ENCODE measurements at places on chromosomes 7 and 10.
A peak's percentile ranks its signal among the peaks of the same experiment; 100 is the strongest.

DNA sequence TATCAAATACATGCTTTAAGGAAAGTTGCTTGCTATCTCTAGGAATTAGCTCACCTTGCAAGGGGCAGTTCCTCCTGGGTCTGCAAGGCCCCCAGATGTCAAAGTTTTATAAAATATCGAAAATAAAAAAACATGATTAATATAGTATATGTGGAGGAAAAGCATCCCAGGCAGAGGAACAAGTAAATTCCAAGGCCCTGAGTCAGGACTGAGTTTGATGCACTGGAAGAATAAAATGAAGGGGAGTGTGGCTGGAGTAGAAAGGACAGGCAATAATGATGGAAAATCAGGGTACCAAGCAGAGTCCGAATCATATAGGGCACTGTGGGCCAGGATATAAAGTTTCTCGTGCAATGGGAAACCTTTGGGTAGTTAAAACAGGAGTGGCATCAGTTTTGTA lies 112.4 kb upstream of the EEPD1 start:
- DNase-seq: no peak

GRCh38 chr10:65408401-65408800 lies 1517.4 kb upstream of the LRRTM3 start:
- DNase-seq: no peak

GRCh38 chr7:156456032-156456431 lies 184.5 kb upstream of the RNF32 start:
- no peak for DNase-seq

DNA sequence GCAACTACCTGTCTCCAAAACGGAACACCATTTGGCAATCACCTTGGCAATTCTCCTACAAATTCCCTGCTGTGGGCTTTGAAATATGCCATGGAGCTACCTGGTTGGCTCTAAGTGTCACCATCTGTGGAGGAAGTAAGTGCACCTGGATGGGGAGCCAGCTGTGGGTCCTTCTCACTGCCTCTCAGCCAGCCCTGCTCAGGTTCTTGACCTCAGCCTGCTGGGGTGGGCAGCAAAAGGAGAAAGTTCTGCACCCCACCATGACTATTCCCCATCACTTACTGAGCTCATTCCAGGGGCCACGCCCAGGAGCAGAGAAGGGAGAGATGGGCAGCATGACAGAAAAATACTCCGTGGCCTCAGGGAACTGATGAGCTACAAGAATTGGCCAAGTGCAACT lies 158.7 kb downstream of the TNS3 start:
- no peak for DNase-seq

GRCh38 chr10:124240839-124241291 lies 147.5 kb upstream of the CHST15 start:
- DNase-seq: no peak

DNA sequence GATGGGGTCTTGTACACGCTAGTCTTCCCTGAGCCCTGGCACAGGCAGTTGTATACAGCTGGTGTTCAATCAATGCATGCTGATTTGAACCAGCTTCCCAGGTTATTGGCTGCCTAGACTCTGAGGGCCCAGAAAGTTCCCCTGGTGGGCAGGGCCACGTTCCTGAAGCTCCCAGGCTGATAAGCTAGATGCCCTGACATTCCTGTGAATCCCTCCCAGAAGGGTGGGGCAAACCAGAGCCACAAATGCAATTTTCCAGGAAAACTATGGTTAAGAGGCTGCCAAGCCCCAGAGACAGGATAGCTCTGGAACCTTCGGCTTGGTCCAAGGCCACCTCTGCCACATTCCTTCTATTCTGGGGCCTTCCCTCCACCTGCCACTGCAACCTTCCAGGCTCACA lies 78.2 kb downstream of the FAM53B start:
- DNase-seq: no peak

- no peak for DNase-seq
Measured at GRCh38 chr7:148481147-148481526, 109.4 kb upstream of the C7orf33 start.

- no peak for DNase-seq
Measured at GRCh38 chr10:7666253-7667023, at the start of gene ITIH5. Gene ITIH5, minus strand, starts transcription at chr10:7666966. Its CDS starts 74 bp downstream, at chr10:7666892.

DNA sequence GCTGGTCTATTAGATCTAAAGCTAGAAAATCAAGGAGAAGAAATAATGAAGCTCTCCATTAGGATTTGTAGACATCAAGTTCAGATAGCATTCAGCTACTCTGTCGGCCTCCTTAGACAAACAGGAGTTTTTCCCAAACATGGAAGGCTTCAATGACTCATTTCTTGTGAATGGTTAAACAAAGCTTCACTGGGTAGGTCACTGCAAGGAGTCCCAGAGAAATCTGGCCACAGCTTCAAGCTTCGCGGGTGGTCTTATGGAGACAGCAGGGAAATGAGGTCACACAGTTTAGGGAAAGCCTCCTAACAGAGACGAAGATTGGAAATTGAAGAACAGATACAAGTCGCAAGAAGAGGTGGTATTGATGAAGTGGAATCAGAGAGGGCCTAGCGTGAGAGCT lies 22.6 kb upstream of the LRRC72 start:
- DNase-seq: no peak

GRCh38 chr10:12130237-12130872 lies 878 bp downstream of the SEC61A2 start:
- DNase-seq: peak; percentile 48

DNA sequence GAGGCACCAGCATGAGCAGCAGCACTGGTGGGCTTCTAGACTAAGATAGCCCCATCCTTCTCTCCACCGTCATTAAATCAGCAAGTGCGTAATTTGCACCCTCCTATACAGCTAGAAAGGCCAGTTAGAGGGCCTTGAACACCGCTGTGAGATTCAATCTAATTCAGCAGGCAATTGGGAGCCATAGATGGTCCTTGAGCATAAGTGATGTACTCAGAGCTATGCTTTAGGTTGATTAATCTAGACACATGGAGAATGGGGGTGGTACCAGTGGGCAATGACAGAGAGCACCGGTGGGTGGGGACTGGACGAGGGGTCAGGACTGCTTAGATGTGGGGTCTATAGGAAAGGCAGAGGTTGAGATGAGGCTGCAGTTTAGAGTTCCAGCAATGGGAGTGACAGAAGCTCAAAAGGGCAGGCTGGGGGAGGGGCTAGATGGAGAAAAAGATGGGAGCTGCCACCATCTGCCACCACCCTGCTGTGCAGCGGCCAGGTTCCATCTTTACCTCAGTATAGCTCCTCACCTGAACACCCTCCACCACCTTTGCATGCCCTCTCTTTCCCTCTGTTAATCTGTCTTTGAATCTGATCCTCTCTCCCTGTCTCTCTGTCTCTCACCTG lies 87.3 kb downstream of the C10orf105 start:
- no peak for DNase-seq

DNA sequence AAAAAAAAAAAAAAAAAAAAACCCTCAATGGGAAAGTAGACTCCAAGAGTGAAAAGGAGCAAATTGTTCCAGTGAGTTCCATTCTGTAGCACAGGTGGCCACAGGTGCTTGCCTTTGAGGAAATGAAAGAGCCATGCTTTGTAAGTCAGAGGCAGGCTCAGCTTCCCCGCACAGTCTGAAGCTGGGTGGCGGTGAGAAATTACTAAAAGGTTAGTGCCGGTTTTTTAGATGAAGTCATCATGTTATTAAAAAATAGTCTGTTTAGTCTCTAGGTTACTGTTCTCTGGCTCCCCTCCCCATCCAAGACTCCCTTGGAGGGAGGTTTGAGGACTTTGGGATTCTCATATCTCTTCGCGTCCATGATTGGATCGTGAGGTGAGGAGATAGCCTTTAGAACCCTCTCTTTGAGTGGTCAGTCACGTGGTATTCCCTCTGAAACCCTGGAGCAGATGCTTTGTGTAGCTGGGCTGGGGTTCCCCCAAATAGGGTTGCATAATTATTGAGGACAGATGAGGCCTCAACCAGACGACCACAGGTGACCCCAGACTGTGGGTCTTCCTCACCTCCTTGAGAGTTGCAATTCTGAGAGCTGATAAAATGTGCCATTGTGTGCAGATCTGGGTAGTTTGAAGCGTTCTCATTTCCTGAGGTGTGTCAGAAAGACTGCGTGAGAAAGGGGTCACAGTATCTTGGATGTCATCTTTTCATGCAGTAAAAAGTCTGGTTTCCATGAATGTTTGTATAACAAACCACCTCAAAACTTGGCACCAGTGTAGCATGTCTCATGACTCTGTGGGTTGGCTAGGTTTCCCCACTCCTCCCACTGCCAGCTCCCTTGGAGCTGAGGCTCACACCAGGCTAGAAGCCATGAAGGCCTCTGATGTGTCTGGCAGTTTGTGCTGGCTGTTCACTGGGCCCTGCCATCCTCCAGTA lies 27.1 kb downstream of the OGDH start:
- DNase-seq: no peak

DNA sequence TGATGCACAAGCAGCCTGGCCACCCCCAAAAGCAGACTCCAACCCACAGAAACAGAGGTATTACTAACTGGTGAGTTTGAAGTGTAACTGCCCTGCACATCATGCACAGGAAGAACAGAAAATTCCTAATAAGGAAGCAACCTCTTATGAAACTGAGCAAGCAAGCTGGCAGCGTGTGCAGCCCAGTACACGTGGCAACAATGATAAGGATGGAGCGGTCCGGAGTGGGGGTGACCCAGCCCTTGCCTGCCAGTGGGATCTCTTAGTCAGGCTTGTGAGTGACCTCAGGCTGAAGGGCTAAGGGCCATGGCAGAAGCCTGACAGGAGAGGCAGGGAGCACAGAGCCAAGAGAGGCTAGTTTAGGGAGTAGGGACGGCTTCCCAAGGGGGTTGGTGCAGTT lies 22.1 kb upstream of the AOAH start:
- DNase-seq: no peak

DNA sequence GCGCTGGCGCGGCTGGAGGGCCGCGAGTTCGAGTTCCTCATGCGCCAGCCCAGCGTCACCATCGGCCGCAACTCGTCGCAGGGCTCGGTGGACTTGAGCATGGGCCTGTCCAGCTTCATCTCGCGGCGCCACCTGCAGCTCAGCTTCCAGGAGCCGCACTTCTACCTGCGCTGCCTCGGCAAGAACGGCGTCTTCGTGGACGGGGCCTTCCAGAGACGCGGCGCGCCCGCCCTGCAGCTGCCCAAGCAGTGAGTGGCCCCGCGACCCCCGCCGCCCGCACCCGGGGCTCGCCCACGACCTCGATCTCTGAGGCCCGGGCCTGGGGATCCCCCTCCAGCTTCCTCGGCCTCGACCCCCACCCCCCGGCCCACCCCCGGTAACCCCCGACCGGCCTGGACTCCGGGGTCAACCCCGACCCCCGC lies 537 bp downstream of the FOXK1 start:
- DNase-seq: no peak

DNA sequence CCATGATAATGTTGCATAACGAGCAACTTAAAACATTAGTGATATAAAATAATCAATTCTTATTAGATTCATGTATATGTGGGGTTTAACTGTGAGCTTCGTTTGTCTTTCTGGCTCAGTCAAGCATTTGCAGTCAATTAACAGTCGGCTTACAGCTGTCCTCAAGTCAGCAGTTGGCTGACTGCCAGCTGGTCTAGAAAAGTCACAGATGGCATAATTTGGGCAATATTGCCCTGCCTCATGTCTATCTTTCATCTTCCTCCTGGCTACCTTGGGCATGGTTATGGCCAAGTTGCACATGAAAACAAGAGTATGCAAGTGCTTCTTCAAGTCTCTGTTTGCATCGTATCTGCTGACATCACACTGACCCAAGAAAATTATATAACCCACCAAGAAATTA lies 186.1 kb upstream of the ZWINT start:
- DNase-seq: no peak

DNA sequence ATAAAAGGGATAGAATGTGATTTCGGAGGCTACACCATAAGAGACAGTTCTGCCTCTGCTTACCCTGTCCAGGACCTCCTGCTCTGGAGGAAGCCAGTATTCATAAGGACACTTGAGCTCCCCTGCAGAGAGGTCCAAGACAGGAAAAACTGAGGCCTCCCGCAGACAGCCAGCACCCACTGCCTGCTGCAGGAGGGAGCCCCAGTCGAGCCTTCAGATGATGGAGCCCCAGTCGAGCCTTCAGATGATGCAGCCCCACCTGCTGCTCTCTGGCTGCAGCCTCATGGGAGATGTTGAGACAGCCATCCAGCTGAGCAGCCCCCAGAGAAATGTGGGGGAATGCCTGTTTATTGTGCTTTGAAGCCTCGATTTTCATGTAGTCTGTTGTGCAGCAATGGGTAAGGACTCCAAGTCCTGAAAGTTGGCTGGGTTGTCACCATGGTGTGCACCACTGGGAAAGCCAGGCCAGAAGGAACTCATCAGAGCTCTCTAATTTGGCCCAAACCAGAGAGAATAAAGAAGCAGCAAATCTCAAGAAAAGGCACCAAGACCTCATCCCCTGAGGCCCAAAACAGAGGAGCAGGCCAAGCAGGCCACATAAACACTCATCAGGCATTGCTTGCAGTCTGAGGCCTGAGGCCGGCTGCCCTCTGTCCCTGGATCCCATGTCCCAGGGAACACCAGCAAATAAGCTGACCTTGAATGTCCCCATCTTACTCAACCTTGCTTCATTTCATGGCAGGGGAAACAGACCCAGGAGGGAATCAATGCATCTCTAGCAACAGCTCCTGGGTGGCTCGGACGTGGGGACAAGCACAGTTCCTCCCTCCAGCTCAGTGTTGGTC lies 30.9 kb downstream of the CALML5 start:
- DNase-seq: no peak

DNA sequence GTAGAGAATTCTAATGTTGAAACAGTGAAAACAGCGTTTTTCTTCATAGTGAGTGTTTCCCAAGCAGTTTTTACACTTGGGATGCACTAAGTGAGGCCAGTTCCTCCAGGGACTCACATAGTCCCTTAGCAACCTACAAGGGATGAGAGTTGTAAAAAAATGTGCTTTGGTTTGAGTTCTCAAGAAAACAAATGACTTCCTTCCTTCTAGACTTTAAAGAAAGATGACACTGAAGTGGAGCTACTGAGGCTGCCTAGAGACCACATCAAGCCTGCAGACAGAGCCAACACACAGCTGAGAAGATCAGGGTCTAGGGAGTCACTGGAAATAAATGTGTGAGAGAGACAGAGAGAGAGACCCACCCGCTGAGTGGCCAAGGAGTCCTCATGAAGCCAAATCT lies 264.4 kb downstream of the TNS3 start:
- DNase-seq: no peak

- DNase-seq: no peak
Measured at GRCh38 chr10:118045158-118045836, 1.4 kb downstream of the RAB11FIP2 start.

GRCh38 chr10:93541402-93542357 lies 24.8 kb upstream of the FFAR4 start:
- no peak for DNase-seq

- no peak for DNase-seq
Measured at GRCh38 chr7:87216701-87217508, 2.6 kb downstream of the TMEM243 start.

- no peak for DNase-seq
Measured at GRCh38 chr10:13872411-13872810, 285.6 kb downstream of the PRPF18 start.

- DNase-seq: no peak
Measured at GRCh38 chr10:78338717-78339116, 305.1 kb downstream of the RPS24 start.

- DNase-seq: no peak
Measured at GRCh38 chr7:50849991-50850390, 67.3 kb upstream of the GRB10 start.

GRCh38 chr10:3595736-3596135 lies 189.3 kb downstream of the KLF6 start:
- DNase-seq: no peak

GRCh38 chr10:87761892-87762291 lies 56.1 kb downstream of the ATAD1 start:
- DNase-seq: no peak

- DNase-seq: no peak
Measured at GRCh38 chr7:121275204-121275603, 53.6 kb upstream of the WNT16 start.
